ENCODE measurements at places on chromosomes 5 and 9.

GRCh38 chr9:103152473-103152872, 157.3 kb downstream of the CYLC2 start:
- no peak for DNase-seq

GRCh38 chr5:134227259-134227658, 1.4 kb upstream of the PPP2CA start:
- no peak for DNase-seq

DNA sequence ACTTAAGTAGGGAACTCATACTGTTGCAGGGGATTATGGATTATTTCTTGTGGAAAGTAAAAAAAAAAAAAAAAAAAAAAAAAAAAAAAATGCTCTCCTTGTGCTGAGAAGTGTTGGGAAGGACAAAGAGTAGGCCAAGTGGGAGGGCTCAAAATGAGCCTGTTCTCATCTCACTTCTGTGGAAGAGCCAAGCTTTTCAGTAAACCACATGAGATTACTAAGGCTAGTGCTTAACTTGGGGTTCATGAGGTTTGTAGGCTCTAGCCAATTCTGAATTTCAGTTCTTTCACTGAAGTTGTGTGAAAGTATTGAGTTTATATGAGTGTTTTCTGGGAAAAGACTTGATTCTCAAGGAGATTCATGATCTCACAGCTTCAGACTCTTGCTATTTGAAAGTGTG, 23.0 kb upstream of the CEP78 start:
- DNase-seq: no peak

DNA sequence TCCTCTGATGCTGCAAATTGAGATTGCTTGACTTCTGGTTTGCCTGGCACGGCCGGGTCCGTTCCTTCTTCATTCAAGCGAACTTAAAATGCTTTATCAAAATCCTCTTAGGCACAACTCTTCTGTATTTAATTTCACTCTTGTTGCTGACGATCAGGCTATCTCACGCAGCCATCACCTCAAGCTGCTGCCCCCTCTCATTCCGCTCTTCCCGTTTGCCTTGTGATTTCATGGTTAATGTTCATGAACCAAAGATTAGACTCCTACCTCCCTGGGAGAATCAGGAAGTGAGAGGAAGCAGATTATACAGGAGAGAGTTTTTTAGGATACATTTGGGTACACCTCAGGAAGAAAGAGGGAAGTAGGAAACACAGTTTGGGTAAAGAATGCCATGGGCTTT, 22.6 kb downstream of the QRFP start:
- no peak for DNase-seq

DNA sequence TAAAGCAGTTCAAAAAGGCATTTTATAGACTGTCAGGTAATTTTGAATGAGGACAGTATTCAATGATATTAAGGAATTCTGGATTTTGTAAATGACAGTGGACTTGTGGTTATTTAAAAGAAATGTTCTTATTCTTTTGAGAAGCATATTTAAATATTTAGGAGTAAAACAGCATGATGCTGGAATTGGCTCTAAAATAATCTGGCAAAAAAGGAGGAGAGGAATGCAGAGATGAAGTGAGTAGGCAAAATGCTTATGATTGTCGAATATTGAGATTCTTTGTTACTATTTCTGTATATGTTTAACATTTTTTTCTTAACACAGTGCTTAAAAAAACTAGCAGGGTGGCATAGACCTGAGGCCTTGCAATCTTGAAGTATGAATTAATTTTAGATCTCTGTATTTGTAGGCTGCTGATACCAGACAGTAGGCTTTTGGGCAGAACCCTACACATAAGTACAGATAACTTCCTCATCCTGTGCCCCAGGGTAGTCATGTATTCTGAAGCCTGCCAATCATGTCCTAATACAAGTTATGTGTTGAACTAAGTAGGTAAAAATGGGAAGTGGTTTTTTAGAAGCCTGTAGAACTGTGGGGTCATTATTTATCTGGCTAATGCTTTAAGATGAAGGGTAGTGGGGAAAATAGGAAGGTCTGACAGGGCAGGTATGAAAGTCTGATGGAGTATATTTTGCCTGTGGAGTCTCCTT, 9.4 kb downstream of the CD180 start:
- DNase-seq: no peak

- no peak for DNase-seq
Measured at GRCh38 chr5:6633469-6634245, 417 bp downstream of the SRD5A1 start.

DNA sequence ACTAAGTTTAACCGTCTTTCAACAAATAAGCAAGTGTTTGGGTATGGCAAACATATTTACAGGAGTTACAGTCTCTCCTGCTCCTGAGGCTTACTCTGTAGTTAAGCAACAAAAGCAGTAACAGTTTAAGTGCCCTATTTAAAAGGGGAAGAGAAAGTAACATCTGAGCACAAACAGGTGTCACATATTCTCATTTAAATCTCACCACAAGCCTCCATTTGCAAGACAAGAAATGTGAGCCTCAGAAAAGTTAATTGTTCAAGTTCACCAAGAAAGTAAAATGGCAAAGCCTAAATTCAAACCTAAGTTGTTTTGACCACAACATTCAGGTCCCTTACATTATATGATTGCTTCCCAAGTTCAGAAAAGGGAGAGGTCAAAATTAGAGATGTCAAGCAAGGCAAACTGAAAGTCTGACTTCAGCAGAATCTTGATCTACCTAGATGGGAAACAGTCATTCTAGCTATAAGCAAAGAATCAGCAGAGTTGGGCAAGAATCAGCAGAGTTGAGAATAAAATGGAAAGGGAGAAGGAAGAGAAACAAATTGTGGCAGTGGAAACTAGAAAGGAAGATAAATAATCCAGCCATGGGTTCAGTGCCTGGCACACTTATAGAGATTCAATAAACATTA, 93.4 kb downstream of the STRBP start:
- DNase-seq: no peak

DNA sequence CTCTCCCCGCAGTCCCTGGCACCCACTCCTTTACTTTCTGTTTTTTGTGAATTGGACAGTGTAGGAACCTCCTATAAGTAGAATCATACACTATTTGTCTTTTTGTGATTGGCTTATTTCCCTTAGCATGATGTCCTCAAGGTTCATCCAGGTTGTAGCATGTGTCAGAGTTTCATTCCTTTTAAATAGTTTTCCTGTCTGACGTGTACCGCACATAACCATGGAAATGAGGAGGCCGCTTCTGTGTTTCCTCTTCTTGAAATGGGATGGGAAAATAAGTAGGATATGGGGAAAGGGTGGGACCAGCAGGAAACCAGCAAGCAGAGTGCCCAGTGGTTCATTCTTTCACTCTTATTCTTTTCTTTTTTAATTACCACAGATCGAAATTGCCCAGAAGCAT, 72.6 kb upstream of the ENTREP1 start:
- DNase-seq: no peak
